ENCODE measurements at places on chromosomes 16 and 17. TPM values are rescaled to one million over a fixed set of nuclear protein-coding genes. Genes with fewer than 3 reads are reported as not detected.

MEFV gene
- total RNA-seq = not detected

DNA sequence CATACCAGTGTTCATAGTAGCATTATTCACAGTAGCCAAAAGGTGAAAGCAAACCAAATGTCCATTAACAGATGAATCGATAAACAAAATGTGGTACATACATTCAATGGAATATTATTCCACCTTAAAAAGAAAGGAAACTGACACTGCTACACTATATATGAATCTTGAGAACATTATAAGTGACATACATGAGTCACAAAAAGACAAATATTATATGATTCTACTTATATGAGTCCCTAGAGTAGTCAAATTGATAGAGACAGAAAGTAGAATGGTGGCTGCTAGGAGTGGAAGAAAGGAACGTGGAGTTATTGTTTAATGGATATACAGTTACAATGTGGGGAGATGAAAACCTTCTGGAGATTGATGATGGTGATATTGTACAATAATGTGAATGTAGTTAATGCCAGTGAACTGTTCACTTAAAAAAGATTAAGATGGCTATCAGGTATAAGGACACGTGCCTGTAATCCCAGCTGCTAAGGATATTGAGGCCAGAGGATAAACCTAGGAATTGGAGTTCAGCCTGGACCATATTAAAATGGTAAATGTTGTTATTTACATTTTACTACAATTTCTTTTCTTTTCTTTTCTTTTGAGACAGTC is 20.2 kb upstream of the TRIM37 start:
- H3K4me3 ChIP-seq = no peak overlapping the region
- H3K27me3 ChIP-seq = no peaks in the 10 kb centered on the region
- H3K27ac ChIP-seq = no peak overlapping the region
- no peaks in the 10 kb centered on the region for H3K4me1 ChIP-seq
- no peak for DNase-seq
- H3K36me3 ChIP-seq = no peaks in the 10 kb centered on the region

- H3K27ac ChIP-seq = no peak overlapping the region
- DNase-seq = peak; percentile 73
- no peaks in the 10 kb centered on the region for H3K27me3 ChIP-seq
- no peak overlapping the region for H3K4me3 ChIP-seq
- H3K4me1 ChIP-seq = peaks cover 11% of the 10 kb centered on the region
Measured at GRCh38 chr17:81241648-81242420, 2.7 kb downstream of the NDUFAF8 start.

GRCh38 chr16:54055191-54055590 is 231.4 kb downstream of the IRX3 start:
- H3K4me1 ChIP-seq = peaks cover 15% of the 10 kb centered on the region
- H3K27me3 ChIP-seq = no peaks in the 10 kb centered on the region
- H3K27ac ChIP-seq = no peak overlapping the region
- no peak for DNase-seq
- H3K36me3 ChIP-seq = no peaks in the 10 kb centered on the region
- H3K4me3 ChIP-seq = no peak overlapping the region

RPH3AL gene
- 7.0 TPM for total RNA-seq

DNA sequence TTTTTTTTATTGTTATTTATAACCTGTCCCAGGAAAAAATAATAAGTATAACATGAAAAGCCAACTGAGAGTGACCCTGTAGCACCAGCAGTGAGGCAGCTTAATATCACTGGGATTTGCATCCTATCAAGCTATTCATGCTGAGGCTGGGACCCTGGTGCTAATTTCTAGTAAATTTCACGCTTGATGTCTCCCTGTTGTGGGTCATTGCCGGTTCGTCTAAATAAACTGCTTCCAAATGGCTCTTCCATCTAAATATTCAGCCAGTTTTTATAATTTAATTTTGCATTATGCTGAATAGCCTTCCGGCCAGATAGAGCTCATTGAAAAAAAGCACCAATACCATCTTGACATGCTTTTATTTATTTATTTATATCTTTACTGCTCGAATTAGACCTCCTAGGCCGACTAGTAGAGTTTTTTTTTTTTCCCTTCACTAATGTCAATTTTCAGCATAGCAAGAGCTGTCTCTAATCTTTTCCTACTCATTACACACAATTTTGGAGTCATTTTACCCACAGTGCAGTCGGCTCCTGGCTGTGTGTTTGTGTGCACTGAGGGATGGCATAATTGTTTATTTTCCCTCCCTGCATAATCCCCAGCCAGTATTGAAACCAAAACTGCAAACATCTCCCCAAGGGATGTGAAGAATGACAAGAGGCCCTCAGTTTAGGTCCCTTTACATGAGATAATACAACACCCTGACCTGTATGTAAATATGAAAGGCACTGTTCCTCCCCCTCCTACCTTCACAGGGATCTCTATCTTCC is 168.8 kb downstream of the AATF start:
- no peak overlapping the region for H3K4me3 ChIP-seq
- H3K36me3 ChIP-seq = no peaks in the 10 kb centered on the region
- H3K4me1 ChIP-seq = no peaks in the 10 kb centered on the region
- no peak overlapping the region for H3K27ac ChIP-seq
- no peak for DNase-seq
- H3K27me3 ChIP-seq = no peaks in the 10 kb centered on the region

- H3K27ac ChIP-seq = no peak overlapping the region
- H3K4me1 ChIP-seq = no peaks in the 10 kb centered on the region
- no peak for DNase-seq
- no peak overlapping the region for H3K4me3 ChIP-seq
- H3K27me3 ChIP-seq = no peaks in the 10 kb centered on the region
Measured at GRCh38 chr16:58792188-58792587, 58.1 kb upstream of the GOT2 start.

KCNH4 gene
- total RNA-seq = 0.17 TPM

DNA sequence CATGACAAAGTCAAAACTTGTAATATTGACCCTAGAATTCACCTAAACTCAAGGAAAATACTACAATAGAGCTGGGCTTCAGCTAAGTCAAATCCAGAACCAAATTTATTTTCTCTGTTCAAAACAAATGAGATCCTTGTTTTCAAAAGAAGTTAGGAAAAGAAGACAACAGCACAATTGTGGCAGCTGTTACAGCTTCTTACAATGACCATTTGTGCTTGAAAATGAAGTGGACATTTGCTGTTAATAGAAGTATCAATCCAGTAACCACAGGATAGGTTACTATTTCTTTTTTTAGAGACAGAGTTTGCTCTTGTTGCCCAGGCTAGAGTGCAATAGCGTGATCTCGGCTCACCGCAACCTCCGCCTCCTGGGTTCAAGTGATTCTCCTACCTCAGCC is 44.4 kb downstream of the APPBP2 start:
- H3K4me3 ChIP-seq = no peak overlapping the region
- H3K36me3 ChIP-seq = peaks cover 6% of the 10 kb centered on the region
- no peaks in the 10 kb centered on the region for H3K27me3 ChIP-seq

DNA sequence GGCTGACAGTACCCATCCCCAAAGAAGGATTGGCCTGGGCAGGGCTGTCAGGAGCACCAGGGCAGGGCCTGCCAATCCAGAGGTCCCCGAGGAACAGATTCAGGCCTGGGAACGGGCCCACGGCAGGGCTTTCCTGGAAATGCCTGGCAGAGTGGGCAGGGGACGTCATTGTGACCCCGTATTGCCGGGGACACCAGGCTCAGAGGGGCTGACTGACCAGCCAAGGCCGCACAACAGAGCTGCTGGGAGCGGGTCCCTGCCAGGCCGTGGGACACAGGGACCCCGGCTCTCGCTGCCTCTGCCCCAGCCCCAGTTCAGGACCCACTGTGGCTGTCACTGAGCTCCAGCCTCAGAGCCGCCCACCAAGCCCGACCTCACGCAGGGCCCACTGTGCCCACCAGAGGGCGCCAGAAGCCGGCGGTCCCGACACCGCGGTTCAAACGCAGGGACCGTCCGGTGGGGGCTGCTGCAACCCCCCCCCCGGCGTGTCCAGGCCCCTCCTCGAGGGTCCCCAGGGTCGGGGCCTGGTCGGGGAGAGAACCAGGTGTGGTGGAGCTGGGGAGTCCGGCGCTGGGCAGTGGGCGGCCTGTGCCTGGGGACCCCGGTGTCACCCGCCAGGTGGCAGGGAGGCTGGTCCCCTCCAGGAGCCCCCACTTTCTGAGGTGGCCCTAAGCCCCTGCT is 15.2 kb upstream of the SSTR5 start:
- peak; percentile 68 for DNase-seq
- no peak overlapping the region for H3K27ac ChIP-seq
- H3K4me1 ChIP-seq = peaks cover 3% of the 10 kb centered on the region
- H3K4me3 ChIP-seq = no peak overlapping the region

DNA sequence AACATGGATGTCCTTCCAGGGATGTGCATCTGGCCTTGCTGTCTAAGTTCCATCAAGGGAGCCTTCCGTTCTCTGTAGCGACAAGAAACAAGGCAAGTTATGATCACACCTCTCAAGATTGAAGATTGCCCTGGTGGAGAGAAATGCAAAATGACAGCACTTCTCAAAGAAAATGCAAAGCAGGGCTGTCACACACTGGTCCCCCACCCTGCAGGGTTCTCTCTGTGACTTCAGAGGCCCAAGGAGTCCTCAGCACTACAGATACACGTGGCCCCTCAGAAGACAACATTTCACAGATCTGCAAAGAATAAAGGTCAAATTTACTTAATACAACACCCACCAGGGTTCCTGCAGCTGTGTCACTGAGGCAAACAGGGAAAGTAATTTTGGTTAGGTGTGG is 60.7 kb upstream of the TEX2 start:
- H3K4me3 ChIP-seq = no peak overlapping the region
- no peaks in the 10 kb centered on the region for H3K36me3 ChIP-seq
- H3K27me3 ChIP-seq = no peaks in the 10 kb centered on the region
- no peak for DNase-seq
- peaks cover 9% of the 10 kb centered on the region for H3K4me1 ChIP-seq

All from hepatocyte (in vitro differentiated cells).